ENCODE measurements at places on chromosomes 16 and 17.

- DNase-seq = peak; percentile 16
Measured at GRCh38 chr17:72887917-72888316, 204.6 kb downstream of the SLC39A11 start.

- DNase-seq = no peak
Measured at GRCh38 chr17:49766918-49767530, 3.1 kb upstream of the FAM117A start.

DNA sequence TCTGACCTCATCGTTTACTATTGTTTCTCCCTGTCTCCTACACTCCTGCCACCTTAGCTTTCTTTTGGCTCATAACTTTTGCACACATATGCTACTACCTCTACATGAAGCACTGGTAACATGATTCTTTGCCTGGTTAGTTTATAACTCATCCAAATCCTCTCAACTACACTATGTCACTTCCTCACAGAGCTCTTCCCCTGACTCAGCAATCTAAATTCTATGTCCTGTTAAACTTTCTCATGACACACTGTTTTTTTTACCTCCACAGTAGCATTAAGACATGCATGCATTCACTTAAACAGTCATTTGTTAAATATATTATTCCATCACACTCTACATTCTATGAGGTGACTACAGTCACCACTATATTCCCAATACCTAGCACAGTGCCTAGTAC, 19.7 kb downstream of the APPBP2 start:
- peak; percentile 87 for DNase-seq

DNA sequence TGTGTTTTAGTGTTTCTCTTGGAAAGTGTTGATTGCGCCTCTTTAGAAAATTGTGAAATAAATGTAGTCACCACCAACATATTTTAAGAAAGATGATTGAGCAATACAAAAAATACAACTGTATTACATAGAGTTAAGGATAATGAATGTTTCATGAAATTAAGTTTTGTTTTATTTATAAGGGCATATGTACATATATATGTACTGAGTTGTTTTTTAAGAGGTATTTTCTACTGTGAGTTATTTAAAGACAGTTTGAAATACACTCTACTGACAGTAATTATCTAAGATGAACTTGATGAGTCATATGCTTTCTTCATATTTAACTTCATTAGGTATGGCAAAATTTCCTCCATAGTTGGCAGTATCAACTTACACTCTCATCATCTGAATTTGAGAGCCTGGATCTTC, 411.7 kb downstream of the HS3ST3B1 start:
- peak; percentile 23 for DNase-seq

DNA sequence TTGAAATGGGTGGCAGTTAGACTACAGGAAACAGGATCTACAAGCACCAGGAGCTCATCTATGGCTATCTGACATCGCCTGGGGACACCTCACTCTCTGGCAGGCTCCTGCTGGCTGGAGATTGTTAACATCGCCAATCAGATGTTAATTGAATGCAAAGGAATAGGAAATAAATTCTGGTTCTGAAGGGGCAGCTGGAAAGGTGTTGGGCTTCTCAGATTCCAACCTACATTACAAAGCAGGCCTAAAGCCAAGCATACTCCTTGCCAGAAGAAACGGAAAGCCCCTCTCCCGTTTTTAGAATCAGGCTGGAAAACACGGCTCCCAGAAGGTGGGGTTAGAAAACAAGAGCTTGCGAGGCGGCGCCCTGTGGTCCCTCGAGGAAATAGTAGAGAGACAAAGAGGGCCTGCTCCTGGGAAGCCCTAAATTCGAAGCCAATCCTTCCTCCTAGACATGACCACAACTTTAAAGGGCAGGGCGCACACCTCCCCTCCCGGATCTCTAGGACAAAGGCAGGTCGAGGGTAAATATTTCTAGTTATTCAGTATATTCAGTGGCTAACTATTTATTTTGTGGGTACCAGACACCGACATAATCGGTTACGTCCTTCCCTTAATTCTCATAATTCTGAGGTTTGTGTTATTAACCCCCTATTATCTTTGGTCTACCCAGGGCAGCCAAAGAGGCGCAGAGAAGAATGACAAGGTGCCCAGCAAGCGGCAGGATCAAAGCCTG, 763 bp upstream of the TOM1L1 start:
- no peak for DNase-seq

- DNase-seq = no peak
Measured at GRCh38 chr16:51922476-51922875, 624.5 kb downstream of the TOX3 start.

GRCh38 chr17:81967533-81968395, 6.8 kb upstream of the NOTUM start:
- DNase-seq = peak; percentile 64

DNA sequence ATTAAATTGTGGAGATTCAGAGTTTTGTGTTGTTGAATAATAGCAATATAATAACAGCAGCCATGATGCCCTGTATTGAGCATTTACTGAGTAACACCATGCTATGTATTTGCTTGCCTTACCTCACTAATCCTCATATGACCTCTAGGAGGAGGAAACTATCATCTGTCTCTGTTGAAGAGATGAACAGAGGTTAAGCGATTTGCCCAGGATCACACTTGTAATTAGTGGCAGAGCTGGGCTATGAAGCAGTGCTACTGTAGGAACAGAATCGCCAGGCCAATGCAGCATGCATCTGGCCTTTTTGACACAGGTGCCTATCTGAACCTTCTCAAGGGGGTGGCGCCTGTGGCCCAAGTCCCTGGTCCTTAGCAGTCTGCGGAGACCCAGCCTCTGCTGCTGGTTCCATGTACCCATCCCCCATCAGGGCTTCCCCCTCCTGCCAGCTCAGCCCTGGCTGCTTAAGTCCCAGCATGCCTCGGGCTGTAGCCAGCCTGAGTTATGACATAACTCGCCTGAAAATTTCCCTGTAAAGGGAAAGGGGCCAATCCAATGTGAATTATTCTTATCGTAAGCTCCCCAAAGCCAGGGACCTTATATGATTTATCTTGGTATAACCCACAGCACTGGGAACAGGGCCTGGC, 50.4 kb upstream of the HS3ST2 start:
- DNase-seq = no peak

DNA sequence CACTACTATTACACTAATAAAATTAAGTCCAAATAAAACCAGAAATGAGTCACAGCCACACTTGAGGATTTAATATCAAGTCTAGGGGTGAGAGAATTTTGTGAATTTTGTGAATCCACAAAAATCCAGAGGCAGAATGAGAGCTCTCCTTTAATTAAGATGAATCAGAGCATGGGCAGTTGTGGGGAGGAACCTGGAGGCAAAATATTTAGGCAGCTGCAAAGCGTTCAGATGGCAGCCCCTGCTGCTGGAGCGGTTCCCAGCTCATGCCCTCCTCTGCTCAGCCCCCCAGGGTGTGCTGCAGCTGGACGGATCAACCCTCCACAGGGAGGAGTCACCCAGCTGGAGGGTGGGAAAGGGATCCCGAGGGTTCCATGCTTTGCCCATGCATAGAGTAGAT, 43.4 kb upstream of the IRX6 start:
- peak; percentile 79 for DNase-seq

- peak; percentile 53 for DNase-seq
Measured at GRCh38 chr16:27401768-27402568, at the start of gene IL21R. Gene IL21R, plus strand, starts transcription at chr16:27402174. Its CDS starts 27,898 bp downstream, at chr16:27430072.

DNA sequence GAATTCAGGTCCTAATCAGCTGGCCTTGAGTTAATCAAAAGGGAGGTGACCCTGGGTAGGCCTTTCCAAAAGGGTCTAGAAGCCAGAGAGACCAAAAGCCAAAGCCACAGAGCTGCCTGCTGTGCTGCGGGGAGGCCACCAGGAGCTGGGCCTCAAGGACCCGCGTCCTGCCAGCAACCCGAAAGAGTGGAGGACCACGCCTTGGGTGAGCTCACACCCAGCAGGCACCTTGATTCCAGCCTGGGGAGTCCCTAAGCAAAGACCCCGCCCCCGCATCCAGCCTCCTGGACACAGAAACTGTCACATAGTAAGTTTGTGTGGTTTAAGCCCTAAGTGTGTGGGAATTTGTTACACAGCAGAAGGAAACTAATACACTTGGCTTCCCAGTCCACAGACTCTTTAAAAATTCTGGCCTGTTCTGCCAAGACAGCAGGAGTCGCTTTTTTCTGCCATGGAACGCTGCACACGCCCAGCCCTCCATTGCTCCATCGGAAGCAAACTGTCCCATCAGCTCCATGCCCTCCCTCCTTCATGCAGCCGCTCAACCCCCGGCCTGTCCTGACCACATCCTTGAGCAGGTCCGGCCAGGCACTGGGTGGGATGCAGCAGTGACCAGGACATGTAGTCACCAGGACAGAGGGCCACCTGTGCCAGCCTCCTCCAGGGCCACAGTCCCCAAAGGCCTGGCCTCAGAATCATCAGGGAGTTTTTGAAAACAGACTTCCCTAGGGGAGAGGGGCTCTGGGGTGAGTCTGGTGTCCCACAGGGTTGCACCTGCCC, 20.9 kb upstream of the RASD1 start:
- DNase-seq = no peak

DNA sequence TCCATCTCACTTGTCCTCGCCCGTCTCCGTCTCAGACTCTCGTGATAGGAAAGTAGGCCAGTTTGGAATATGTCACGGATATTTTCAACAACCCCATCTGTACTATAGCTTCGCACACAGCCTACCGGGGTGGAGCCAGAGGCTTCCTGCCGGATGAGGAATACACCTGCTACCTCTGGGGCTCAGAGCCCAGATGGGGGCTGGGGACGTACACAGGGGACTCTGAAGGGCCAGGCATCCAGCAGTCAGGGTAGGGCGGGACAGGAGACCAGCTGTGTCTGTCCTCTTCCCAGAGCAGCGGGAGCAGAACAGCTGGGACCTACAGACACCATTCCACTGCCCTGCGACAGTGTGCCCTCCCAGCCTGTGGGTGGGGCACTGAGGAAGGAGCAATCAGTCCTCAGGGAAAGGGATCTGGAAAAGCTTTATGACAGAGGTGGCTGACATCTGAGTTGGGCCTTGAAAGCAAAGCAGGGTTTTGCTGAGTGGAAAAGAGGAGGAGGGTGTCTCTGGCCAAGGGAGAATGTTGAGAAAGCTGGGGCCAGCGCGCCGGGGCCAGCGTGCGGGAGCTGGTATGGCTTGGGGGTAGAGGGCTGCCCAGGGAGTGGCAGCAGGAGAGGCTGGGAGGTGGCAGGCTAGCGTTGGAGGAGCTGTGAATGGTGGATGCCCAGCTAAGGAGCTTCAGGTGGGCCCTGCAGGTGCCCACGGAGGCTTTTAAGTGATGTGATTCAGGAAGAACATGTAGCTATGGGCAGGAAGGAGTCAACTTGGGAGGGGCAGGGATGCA, 11.5 kb upstream of the SRCIN1 start:
- no peak for DNase-seq
